NCI-H1105 treated with DMSO at 0.1 percent for 48 hours (cell line): ENCODE measurements at places on chromosomes 11 and 22.
A peak's percentile ranks its signal among the peaks of the same experiment; 100 is the strongest.

- no peak for DNase-seq
Observed at GRCh38 chr22:28012832-28013460, 93.9 kb upstream of the PITPNB start.

GRCh38 chr11:117535201-117535849, 207.7 kb downstream of the CEP164 start:
- peak; percentile 88 for DNase-seq

GRCh38 chr11:131033151-131033651, 116.9 kb upstream of the SNX19 start:
- DNase-seq: no peak

DNA sequence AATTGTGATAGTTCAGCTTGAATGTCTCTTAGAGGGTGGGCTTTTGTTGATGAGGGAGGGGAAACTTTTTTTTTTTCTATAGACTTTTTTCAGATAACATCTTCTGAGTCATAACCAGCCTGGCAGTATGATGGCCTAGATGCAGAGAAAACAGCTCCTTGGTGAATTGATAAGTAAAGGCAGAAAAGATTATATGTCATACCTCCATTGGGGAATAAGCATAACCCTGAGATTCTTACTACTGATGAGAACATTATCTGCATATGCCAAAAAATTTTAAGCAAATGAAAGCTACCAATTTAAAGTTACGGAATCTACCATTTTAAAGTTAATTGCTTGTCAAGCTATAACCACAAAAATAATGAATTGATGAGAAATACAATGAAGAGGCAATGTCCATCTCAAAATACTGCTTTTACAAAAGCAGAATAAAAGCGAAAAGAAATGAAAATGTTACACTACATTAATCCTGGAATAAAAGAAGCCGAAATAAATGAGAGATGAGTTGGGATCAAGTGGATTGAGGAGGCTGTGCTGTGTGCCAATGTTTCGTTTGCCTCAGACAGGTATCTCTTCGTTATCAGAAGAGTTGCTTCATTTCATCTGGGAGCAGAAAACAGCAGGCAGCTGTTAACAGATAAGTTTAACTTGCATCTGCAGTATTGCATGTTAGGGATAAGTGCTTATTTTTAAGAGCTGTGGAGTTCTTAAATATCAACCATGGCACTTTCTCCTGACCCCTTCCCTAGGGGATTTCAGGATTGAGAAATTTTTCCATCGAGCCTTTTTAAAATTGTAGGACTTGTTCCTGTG, 3.9 kb downstream of the MALAT1 start:
- peak; percentile 26 for DNase-seq

GRCh38 chr11:67357831-67358670, 4.7 kb upstream of the POLD4 start:
- DNase-seq: no peak

- DNase-seq: peak; percentile 72
Observed at GRCh38 chr11:115325523-115325922, 178.7 kb downstream of the CADM1 start.

DNA sequence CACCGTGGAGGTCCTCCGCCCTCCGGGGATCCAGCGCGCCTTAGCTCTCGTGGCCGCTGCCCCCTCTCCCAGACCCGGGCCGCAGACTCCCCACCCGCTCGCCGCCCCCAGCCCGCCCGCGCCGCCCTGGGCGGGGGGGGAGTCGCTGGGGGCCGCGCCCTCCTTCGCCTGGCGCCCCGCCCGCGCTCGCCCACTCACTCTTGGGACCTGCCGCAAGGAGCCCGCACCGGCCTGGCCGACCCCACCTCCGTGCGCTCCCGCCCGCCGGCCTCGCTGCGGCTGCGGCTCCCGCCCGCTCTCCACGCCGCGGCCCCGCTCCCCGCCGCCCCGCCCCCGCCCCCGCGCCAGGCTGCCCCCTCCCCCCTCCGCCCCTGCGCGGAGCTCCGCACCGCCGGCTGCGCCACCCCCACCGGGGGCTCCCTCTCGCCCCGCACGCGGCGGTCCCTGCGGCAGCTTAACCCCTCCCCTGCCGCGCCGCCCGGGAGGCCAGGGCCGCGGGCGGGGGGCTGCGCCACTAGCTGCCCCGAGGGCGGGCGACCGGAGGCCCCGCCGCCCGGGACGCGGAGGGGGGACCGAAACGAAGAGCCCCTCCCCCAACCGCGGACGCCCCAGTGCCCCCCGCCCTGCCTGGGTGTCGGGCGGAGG, 724 bp upstream of the RASGRP2 start:
- DNase-seq: no peak

GRCh38 chr22:37684803-37685615, 1.1 kb upstream of the NOL12 start:
- DNase-seq: no peak

DNA sequence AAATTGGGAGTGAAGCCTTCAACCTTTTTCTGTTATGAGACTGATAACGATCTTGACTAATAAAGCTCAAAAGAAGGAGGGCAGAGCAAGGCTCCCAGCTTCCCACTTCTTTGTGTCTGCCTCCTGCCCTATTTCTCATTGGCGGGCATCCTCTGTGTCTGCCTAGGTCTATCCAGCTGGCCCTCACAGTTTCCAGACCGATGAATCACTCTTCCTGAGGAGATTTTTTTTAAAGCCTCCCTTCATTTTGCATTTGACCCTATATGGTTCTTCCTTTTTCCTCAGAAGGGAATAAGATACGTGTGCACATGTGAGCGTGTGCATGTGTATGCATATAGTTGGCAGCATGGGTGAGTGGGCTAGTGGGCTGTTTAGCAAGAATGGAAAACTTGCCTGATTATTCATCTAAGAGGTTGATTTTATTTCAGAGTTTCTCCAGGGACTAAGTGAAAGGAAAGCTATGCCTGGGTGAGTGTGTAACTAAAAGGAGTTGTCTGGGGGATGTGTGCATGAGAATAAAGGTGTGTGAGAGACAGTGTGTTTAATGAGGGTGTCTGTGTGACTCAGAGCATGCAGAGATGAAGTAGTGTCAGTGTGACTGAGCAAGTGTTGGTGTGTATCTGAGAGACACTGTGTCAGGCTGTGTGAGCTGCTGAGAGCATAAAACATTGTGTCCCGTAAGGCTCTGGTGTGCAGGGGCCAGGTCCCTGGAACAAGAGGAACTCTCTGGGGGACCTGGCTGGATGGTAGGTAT, 12.2 kb downstream of the PHLDB1 start:
- no peak for DNase-seq

- no peak for DNase-seq
Observed at GRCh38 chr11:61494381-61494961, 14.1 kb upstream of the LRRC10B start.

GRCh38 chr11:16993495-16993894, 20.7 kb downstream of the PLEKHA7 start:
- no peak for DNase-seq

DNA sequence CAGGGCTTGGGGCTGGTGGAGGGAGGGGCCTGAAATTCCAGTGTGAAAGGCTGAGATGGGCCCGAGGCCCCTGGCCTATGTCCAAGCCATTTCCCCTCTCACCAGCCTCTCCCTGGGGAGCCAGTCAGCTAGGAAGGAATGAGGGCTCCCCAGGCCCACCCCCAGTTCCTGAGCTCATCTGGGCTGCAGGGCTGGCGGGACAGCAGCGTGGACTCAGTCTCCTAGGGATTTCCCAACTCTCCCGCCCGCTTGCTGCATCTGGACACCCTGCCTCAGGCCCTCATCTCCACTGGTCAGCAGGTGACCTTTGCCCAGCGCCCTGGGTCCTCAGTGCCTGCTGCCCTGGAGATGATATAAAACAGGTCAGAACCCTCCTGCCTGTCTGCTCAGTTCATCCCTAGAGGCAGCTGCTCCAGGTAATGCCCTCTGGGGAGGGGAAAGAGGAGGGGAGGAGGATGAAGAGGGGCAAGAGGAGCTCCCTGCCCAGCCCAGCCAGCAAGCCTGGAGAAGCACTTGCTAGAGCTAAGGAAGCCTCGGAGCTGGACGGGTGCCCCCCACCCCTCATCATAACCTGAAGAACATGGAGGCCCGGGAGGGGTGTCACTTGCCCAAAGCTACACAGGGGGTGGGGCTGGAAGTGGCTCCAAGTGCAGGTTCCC, at the start of gene APOC3:
TSS of gene APOC3 (plus strand) at position 383 of the 659 bp plus-strand sequence. CDS start 676 bp downstream, outside the sequence.
- no peak for DNase-seq

GRCh38 chr11:2914455-2915195, 14.6 kb downstream of the PHLDA2 start:
- no peak for DNase-seq

- DNase-seq: no peak
Observed at GRCh38 chr11:121838571-121838970, 277.4 kb downstream of the BLID start.

DNA sequence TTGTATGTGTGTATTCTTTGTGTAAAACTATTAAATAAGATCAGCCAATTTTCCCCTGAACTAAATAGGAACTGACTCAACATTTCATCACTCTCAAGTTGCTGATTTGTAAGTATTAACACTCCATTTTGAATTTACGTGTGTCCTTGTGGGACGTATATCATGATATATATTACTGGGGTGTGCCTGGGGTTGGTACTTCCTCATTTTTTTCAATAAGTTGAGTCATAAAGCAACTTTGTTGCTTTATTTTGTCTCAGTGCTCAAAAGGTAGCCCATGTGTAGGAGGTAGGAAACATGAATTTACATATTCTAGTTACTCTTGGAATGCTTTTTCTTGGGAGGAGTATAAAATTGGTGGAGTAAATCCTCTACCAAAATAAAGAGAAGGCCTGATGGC, 193.9 kb upstream of the RAG2 start:
- no peak for DNase-seq

- DNase-seq: no peak
Observed at GRCh38 chr11:104620991-104621390, 277.3 kb downstream of the CASP12 start.

- no peak for DNase-seq
Observed at GRCh38 chr22:31039393-31039792, 41.7 kb upstream of the SMTN start.

GRCh38 chr11:19344661-19345518, 104.1 kb upstream of the E2F8 start:
- peak; percentile 83 for DNase-seq

DNA sequence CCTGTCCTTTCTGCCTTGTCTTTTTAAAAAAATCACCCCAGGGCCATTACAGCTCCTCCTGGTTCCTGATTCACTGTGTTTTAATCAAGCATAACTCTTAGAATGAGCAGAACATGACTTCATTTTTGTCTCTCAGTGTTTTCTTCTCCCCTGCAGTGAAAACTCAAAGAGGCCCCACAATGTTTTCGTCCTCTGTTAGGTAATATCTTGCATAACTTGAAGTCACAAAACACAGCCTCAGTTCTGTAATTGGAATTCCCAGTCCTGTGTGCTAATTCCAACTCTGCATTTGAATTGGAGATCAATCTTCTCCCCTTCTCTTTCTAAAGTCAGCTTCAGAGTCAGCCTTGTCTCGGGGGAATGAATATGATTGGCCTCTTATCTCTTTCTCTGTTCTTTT, 186.5 kb upstream of the NAV2 start:
- no peak for DNase-seq

- no peak for DNase-seq
Observed at GRCh38 chr22:31508536-31508935, 12.2 kb downstream of the SFI1 start.

GRCh38 chr11:124746621-124747243, 5.3 kb downstream of the VSIG2 start:
- DNase-seq: peak; percentile 87

DNA sequence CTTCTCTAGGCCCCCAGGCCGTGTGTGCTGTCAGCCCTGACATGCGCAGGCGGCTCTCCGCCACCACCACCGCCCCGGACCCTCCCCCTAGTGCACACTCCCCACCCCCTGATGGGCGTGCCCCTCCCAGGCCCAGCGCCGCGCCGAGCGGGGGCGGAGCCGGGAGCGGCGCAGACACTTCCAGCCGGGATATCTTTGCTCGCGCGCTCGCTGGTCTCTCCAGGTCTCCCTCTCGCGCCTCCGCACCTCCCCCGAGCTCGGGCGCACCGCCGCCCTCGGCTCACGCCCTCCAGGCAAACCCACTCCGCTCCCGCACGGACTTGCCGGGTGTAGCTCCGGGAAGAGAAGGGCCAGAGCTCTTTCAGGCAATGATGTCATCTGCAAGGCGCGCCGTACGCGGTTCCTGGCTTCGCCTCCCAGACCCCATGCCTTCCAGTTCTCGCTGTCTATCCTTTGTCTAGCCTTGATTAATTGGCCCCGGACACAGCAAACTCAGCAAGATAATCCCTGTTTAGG, at the start of gene SCN3B:
TSS of gene SCN3B (minus strand) at position 59 of the 516 bp plus-strand sequence. CDS start 823 bp downstream, outside the sequence.
- DNase-seq: peak; percentile 96

DNA sequence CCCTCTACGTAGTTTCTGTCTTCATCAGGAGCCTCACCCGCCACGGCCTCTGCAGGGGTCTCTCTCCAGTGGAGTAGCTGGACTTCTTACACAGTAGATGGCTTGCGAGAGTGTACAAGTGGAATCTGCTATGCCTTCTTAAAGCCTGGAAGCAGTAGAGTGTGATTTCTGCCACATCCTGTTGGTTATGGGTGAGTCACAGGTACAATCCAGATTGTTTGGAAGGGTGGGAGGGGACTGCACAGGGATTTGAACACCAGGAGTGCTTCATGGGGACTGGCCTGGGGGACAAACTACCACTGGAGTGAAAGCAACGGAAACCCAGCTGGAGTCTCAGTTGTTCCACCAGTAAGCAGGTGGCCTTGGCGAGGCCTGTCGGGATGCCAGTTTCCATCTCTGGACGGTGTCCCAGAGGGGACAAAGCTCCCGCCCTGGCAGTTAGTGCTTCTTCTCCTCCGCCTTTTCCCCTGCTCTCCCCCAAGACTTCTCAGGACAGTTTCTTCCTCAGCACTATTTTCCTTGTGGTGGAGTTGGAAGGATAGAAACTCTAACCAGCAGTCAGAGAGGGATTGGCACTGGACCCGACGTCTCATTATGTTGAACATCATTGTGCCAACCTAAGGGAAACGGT, 85.0 kb upstream of the RCN1 start:
- DNase-seq: no peak

DNA sequence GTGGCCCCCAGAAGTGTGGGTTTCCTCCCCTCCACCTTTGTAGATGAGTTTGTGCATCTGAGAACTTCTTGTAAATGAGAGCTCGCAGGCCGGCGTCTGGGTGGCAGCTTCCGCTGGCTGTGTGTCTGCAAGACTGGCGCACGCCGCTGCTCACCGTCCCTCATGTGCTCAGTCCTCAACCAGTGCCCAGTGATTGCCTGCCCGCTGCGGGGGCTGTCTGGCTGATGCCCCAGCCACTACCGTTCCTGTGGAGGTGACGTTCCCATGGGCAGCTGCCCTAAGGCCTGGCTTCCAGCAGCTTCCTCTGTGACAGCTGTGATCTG, 8.8 kb downstream of the TBX1 start:
- no peak for DNase-seq
